Ovary (tissue), 10 donors: ENCODE measurements at places on chromosomes 3 and 15. TPM values are rescaled to one million over a fixed set of nuclear protein-coding genes. Genes with fewer than 3 reads are reported as not detected.

DNA sequence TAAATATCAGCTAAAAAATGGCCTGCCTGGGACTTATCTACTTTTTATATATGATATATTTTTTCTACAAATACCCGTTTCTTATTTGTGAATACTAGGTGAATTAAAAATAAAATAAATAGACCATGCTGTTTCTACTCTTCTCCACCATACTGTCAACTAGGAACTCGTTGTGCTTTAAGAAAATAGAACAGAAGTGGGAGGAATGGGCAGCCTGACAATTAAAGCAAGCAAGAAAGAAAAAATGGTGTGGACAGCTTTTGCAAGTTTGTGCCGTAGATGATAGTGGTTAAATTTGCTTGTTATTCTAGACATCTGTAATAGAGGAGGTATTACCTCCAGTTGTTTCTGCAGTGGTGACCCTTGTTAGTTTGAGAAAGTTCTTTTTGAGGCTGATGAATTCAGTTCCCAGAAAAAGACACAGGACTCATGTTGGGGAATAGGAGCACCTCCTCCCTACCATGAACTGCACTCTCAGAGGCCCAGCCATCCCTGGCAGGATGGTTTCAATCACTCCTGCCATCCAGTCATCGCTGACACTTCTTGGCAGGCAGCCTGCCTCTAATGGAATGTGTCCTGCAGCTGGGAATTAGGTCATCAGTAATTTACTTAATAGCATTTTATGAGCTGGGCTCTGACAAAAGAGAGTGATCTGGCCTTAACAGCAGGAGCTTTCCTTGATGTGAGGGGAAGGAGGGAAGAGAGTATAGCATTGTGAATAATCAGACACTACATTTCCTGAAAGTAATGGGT lies 105.0 kb upstream of the GAP43 start:
- DNase-seq = no peak

GRCh38 chr3:74390121-74390877 lies 224.2 kb downstream of the CNTN3 start:
- DNase-seq = no peak

Gene THAP10
- total RNA-seq = 3.3 TPM

Gene SNTN
- total RNA-seq = not detected

DNA sequence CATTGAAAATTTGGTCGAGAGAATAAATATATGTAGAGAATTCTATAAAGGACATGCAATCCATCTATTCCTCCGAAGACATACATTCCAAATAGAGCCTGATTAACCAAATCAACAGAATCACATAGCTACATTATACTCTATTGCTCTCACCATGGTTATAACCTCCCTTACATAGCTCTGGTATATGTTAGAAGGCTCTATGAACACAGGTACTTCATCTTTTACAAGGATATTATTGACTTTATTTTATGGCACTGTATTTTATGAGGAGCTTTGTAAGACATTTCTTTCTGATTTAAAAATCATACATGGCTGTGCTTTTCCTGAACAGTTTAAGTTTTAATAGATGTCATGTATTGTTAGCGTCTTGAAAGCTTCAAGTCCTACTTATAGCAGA lies 4.8 kb downstream of the IGSF10 start:
- no peak for DNase-seq

- no peak for DNase-seq
Observed at GRCh38 chr3:8097690-8098089, 403.9 kb upstream of the LMCD1 start.

GRCh38 chr15:38075466-38075865 lies 141.0 kb downstream of the TMCO5A start:
- DNase-seq = no peak

GRCh38 chr15:25850154-25851111 lies 12.7 kb downstream of the ATP10A start:
- DNase-seq = peak; percentile 63

DNA sequence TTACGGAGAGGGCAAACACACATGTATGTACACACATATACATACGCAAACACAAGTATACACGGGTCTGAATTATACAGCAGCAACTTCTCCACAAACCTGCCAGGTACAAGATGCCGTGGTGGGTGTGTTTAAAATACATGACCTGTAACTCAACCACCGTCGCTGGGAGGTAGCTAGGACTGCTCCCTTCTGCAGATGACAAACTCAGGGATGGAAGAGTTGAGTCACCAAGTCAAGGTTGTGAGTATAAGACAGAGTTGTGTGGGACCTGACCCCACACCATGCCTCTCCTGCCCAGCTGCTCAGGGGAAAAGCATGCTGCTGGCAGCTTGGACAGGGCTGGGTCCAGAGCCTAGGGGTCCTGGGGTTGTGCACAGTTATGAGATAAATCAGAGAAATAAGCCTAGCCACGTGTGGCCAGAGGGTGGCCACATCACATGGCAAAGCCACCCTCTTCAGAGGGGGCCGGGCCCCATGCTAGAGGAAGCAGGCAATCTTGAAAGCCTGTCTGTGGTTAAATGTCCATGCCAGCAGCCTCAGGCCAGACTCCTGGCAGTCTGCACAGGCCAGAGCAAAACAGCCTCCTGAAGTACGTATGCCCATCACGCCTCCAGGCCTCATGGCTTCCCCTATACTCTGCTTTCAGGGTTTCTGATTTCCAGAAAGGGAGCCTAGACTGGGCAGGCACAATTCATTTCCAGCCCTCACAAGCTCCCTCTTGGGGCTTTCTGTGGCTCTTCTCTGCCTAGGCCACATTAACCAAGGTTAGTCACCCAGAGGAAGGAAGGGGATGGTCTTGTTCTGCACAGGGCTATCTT lies 107.7 kb upstream of the RPL32 start:
- no peak for DNase-seq

Gene CCR9
- not detected for total RNA-seq

Gene SERINC4
- total RNA-seq = 0.18 TPM

GRCh38 chr3:175046601-175047000 lies 187.5 kb downstream of the NAALADL2 start:
- no peak for DNase-seq

GRCh38 chr3:71317749-71318457 lies 265.6 kb downstream of the FOXP1 start:
- DNase-seq = no peak
